ENCODE measurements at places on chromosomes 1 and 21.

DNA sequence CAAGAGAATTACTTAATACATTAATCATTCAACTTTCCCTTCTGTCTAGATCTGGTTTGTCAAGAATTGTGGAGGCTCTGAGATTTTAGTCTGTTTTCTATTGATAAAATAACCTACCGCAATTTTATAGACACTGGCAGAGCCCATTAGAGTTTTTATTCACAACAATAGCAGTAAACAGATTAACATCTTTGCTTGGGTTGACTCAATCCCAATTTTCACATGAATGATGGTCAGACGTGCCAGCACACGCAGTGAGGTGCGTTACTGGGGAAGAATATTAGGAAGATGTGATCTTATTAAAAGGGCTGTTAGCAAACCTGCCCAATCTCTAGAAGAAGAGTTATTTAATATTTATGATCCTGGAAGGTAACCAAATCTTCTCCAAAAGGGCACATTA, 736.6 kb downstream of the MRPL39 start:
- DNase-seq: no peak

DNA sequence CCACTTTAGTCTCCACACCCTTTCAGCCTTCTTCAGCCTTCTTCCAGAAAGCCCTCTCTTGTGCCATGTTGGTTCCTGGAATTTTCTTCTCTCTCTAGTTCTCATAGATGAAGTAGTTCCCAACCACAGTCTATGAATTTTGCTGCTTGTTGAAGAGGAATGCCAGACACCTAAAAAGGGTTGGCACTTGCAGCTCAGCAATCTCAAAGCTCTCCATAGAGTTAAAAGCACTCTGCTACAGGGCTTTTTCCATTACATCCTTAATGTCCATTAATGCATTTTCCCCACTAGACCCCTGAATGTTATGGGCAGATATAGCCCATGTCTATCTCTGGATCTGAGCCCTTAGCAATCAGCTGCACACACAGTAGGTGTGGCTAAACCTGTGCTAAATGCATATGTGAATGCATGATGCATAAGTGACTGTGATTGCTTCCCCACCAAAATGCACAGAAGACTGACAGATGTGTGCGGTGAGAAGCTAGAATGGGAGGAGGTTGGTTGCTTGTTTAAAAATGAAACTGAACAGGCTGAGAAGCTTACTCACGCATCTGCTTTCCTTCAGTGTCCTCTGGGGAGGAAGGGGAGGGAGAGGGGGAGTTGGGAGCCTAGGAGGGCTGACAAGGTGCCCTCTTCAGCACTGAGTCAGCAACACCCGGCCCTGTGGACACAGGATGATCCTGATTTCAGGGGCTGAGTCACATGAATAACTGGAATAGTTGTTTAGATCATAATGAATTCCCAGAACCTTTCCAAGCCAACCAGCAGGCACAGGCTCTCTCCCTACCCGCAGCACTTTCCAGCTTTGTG, 146.1 kb upstream of the FGGY start:
- DNase-seq: no peak

- DNase-seq: no peak
These were observed at the start of gene ATP1A2 for GRCh38 chr1:160115545-160116282. Gene ATP1A2 (plus strand): TSS chr1:160115759. CDS start chr1:160115862, 103 bp downstream.

- no peak for DNase-seq
These were observed 20.1 kb downstream of the ECE1 start for GRCh38 chr1:21270086-21270689.

- DNase-seq: no peak
These were observed 707 bp upstream of the KLHL21 start for GRCh38 chr1:6603238-6603914.

GRCh38 chr1:74952786-74953185, 181.4 kb upstream of the LHX8 start:
- DNase-seq: no peak

- no peak for DNase-seq
These were observed 117.9 kb upstream of the ESRRG start for GRCh38 chr1:216841165-216841564.

DNA sequence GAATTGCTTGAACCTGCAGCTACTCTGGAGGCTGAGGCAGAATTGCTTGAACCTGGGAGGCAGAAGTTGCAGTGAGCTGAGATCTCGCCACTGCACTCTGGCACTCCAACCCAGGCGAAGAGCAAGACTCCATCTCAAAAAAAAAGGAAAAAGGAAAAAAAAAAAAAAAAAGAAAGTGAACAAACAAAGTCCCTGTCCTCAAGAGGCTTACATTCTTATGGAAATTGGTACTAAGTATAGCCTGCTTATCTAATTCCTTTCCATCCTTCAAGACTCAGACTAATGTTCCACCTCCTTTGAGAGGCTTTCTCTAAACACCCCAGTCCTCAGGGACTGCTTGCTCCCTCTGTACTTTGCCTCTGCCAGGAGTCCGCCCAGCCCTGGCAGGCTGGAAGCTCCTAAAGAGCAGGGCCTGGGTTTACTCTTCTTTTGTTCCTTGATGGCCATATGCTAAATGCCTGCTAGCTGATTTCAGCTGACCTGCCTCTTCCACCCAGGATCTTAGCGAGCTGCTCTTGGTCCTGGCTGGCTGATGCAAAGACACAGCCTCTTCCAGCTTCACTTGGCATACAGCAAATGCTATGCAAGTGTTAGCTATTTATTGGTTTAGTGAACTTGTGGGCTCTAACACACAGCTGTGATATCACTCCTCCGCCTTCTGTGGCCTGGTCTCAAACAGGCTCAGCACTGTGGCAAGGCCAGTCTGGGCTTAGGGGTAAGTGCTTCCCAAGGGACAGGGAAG, 9.8 kb downstream of the SLC9A1 start:
- peak; percentile 33 for DNase-seq

DNA sequence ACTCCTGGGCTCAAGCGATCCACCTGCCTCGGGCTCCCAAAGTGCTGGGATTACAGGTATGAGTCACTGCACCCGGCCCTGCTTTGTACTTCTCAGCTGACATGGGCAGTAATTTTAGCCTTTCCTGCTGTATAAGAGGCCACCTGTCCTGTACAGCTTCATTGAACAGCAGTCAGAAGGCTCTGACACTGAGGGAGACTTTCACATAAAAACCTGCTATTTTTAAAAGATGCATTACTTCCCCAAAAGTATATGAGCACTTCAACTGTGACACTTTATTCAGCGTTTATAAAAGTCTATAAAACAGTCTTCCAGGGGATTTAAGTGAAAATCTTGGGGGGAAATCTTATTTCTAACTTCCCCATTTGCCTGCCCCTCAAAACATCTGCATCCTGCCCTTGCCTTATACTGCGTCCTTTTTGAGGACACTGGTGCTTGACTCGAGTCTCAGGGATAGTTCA, 17.6 kb downstream of the RNU5D-1 start:
- no peak for DNase-seq

- no peak for DNase-seq
These were observed 32.9 kb downstream of the MFSD2A start for GRCh38 chr1:39987869-39988268.

- no peak for DNase-seq
These were observed 10.6 kb upstream of the PRKACB start for GRCh38 chr1:84133479-84133878.

GRCh38 chr1:2643414-2644077, 10.7 kb upstream of the MMEL1 start:
- DNase-seq: no peak

DNA sequence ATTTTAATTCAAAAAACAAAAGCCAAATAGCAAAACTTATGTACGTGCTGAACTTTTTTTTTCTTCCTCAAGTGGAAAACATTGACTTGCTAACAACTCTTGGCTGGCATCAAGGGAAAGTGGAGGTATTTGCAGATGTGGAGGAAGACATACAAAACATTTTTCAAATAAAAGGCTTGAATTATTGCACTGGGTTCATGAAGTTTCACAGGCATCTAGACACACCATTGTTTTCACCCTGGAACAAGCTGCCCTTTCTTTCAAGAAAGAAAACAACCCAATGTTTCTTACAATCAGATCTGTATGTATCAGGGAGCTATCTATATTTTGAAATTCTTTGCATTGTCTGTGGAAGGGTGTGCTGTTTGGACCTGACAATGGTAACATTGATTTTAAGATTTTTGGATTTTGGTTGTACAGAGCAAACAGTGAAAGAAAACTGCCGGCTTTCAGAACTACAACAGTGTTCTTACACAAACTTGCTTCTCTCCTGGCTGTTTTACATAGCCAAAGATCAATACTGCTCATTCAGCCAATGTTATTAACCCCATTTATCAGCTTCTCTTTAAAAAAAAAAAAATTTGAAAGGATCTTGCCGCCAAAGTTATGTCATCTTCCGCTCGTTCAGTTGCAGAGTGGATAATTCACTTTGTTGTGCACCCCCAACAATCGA, 187.7 kb upstream of the FOXD3 start:
- no peak for DNase-seq

- peak; percentile 26 for DNase-seq
These were observed 37.2 kb upstream of the EPHA8 start for GRCh38 chr1:22526098-22526497.

DNA sequence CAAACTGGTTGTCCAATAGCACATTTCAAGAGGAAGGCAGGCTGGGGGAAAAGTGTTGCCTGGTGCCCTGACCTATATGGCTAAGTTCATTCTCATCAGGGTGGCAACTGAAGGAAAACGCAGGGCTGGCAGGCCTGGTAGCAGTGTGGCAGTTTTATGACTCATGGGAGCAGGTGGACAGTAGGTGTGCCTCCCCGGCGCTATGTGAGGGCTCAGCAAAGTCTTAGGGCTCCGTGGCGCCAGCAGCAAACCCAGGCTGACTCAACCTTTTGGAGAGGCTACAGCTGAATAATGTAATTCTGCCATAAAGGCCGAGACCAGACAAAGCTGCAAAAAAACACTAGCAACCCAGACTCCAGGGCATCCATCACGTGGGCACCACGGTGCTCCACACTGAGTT, 23.6 kb downstream of the GADD45A start:
- no peak for DNase-seq

DNA sequence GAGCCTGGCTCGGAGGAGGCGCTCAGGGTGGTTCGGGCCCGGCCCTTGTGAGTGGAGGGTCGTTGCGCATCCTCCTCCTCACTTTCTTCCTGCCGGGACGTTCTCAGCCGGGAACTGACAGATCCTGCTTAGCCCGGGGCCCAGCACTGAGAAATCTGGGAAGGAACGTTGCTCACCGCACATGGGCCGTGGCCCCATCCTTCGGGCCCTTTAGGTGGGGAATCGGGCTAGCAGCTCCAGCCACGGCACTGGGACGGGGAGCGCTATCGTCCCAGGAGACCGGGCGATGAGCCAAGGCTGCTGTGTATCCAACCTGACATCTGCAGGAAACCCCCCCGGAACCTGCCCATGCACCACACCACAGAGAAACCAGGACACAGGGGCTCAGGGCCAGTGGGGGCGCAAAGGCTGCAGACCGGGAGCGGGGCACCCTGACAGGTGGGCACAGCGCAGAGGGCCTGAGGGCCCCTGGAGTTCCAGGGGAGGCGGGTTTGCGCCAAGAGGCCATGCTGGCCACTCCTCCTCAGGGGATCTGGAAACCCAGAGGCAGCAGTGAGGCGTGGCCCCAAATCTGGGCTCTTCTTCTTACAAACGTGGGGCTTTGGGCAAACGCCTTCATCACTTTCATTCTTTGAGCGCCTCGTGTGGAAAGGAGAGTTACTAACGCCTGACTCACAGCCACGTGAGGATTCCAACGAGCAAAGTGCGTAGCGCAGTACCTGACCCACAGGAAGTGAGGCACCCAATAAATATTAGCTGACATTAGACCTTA, at the start of gene SH2D5:
TSS of gene SH2D5 (minus strand) at position 116 of the 772 bp plus-strand sequence. CDS start 4,659 bp downstream, outside the sequence.
- DNase-seq: peak; percentile 78

GRCh38 chr1:207306603-207307002, 14.9 kb upstream of the CD55 start:
- no peak for DNase-seq

- no peak for DNase-seq
These were observed 39.3 kb downstream of the NAV1 start for GRCh38 chr1:201578008-201578888.

DNA sequence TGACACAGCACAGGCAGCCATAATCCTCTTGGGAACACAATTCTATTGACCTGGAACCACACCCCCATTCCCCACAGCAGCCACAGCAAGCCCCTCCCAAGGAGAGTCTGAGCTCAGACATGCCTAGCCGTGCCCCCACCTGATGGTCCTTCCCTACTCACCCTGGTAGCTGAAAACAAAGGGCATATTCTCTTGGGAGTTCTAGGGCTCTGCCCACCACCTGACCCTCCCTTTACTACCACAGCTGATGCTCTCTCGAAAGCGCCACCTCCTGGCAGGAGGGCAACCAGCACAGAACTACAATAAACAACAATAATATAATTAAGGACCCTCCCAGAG, 184.8 kb upstream of the COA6 start:
- DNase-seq: no peak

- DNase-seq: no peak
These were observed 376 bp downstream of the GBP1 start for GRCh38 chr1:89064632-89065031.

DNA sequence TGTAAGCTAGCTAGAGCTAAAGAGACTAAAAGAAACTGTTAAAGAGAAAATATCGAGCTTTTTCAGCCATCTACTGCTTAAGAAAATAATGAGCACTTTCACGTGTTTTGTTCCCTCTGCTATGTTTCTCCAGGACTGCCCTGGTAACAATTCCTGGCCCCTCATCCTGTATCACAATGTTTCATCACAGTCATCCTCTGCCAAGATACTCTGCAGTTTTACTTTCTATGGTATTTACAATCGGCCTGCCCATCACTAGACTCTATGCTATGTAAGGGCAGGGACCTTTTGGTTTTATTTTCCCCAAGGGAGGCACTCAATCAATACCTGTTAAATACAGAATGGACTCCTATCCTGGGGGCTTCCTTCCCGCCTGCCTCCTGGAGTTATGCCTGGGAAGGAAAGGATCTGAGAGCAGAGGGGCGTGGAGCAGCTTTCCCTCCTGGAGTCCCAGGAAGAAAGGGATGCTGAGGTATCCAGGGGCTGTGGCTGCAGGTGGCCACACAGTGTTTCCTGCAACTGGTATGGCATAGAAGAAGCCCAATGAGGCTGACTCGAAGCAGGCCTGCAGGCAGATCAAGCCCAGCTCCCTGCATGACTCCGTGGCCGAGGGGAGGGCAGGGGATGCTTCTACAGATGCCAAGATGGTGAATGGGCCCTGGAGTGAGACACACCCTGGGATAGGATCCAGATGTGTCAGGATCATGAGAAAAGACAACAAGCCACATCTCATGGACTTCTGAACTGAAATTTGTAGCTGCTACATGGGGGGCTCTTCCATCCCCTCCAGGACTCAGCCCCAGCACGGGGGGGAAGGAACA, 52.9 kb downstream of the MATN1 start:
- DNase-seq: no peak

All from NCI-H1092 treated with DMSO at 0.1 percent for 48 hours (cell line).